ENCODE measurements at places on chromosomes 16 and 17. TPM values are rescaled to one million over a fixed set of nuclear protein-coding genes. Genes with fewer than 3 reads are reported as not detected.

The ITGAX gene
- total RNA-seq = 3.2 TPM

The MT3 gene
- total RNA-seq = 4.3 TPM

The PPM1E gene
- not detected for total RNA-seq

The SDR42E2 gene
- total RNA-seq = not detected

The PAGR1 gene
- 28.0 TPM for total RNA-seq

The IRX6 gene
- total RNA-seq = not detected

The PPP1R1B gene
- total RNA-seq = not detected

The MEOX1 gene
- 16.2 TPM for total RNA-seq

The C17orf107 gene
- total RNA-seq = 0.68 TPM

The CDRT4 gene
- 3.9 TPM for total RNA-seq

The LYZL6 gene
- total RNA-seq = not detected

The NTN1 gene
- total RNA-seq = not detected

The TMEM186 gene
- 12.1 TPM for total RNA-seq

The OR3A3 gene
- not detected for total RNA-seq

The SLC9A5 gene
- 1.8 TPM for total RNA-seq

The KRT28 gene
- not detected for total RNA-seq

The KRTAP9-2 gene
- total RNA-seq = not detected
